Colonic mucosa (tissue), 4 donors: ENCODE measurements at places on chromosomes 3 and 15. TPM values are rescaled to one million over a fixed set of nuclear protein-coding genes. Genes with fewer than 3 reads are reported as not detected.

GRCh38 chr15:64582202-64582601 lies 121.8 kb downstream of the ZNF609 start:
- no peak for DNase-seq

DNA sequence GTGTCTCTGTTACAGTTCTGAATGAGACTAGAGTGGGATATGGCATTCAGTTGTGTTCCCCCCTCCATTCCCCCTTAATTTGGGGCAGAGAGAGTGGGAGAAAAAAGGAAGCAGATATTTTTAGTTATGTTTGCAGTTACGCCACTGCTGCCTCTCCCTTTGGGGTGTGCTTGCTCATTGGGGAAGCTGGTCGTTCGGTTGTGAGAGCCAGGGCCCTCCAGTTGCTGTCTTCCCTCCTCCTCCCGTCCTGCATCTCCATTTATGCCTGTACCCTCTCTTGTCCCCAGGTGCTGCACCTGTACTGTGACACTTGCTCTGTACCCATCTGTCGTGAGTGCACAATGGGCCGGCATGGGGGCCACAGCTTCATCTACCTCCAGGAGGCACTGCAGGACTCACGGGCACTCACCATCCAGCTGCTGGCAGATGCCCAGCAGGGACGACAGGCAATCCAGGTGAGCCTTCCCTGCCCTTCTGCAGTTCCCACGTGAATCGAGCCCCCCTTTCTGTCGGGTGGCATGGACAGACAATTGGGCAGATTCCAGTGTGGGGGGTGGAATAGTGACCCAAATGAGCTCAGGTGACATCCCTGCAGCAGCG lies 55.8 kb downstream of the TRIM71 start:
- no peak for DNase-seq

- no peak for DNase-seq
These were observed 15.6 kb upstream of the CYFIP1 start for GRCh38 chr15:22995795-22996194.

- peak; percentile 73 for DNase-seq
These were observed at the start of gene BDH1 for GRCh38 chr3:197555281-197556261. Gene BDH1 (minus strand): TSS chr3:197555968. CDS start chr3:197546443, 9,525 bp downstream.

GRCh38 chr15:31606194-31606669 lies 279.6 kb downstream of the KLF13 start:
- no peak for DNase-seq

ENTPD3 gene
- total RNA-seq, result 2.3 TPM

GRCh38 chr3:196406811-196407470 lies 25.3 kb downstream of the UBXN7 start:
- no peak for DNase-seq

DNA sequence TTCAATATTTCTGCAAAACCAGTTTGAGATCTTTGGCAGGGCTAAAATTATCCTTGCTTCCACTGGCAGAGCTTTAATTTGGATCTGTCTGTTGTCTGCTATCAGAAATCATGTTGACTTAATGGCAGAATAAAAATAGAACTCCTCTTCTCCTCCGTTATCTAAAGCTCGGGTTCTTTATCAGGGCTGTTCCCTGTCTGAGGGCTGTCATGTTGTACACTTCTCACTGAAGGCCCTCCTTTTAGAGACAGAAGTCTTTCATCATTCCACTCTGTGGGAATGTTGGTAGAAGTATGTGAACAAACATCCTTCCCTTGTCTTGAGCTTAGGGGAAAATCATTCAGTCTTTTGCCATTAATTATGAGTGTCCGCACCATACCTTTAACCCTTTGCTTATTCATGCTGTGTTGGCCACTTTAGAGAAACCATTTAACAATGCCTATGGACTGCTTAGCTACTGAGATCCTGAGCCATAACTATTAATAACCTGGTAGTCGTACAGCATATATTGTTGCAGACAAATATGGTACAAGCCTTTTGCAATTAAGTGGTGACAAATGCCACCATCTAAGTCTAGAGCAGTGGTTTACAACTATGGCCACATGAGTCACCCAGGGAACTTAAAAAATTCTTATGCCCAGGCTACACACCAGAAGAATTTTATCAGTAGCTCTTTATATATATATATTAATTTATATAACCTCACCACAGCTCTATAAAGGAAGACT lies 226.0 kb upstream of the TPM1 start:
- DNase-seq, result no peak

DNA sequence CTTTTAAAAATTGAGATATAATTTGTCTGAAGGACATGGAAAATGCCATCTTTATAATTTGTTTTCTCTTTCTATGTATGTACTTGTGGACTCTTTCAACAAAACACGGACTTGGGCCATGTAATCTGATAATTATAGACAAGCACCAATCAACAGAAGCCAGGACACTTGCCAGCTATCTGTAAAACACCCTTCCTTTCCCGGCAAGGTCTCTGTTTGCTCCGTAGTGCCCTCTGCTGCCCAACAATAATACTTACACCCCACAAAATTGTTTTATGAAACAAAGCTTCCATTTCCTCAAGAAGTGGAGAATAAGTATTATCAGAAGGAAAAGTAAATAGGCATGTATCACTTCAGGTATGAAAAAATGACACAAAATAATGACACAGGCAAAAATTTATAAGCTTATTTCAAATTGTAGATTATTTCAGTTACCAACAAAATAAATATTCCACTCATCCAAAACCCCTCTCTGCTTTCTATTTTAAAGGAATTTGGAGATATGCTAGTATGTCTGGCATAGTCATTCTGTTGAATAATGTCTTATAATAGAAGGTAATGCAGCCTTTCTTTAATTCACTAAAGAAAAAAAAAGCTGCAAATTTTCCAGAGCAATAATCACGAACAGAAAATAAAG lies 32.8 kb downstream of the MYH15 start:
- peak; percentile 79 for DNase-seq

DNA sequence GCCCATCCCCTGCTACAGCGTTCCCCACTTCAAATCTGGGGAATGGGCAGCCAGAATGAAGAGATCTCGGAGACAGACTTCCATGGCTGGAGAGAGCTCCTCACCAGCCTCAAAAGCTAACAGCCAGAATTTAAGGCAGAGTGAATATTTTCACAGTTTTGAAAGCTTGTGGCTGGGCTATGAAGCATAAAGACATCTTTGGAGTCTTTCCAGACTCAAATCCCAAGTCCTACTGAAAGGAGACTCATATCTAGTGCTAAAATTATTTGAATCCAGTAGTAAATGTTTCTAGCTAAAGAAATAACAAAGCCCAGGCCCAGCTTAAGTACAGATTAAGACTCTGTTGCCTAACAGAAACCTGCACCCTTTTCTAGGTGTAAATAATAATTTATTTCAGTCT lies 628.4 kb upstream of the ALCAM start:
- no peak for DNase-seq

GRCh38 chr15:57217778-57218598 lies 158.3 kb upstream of the CGNL1 start:
- DNase-seq, result no peak

FYTTD1 gene
- 27.1 TPM for total RNA-seq

DNA sequence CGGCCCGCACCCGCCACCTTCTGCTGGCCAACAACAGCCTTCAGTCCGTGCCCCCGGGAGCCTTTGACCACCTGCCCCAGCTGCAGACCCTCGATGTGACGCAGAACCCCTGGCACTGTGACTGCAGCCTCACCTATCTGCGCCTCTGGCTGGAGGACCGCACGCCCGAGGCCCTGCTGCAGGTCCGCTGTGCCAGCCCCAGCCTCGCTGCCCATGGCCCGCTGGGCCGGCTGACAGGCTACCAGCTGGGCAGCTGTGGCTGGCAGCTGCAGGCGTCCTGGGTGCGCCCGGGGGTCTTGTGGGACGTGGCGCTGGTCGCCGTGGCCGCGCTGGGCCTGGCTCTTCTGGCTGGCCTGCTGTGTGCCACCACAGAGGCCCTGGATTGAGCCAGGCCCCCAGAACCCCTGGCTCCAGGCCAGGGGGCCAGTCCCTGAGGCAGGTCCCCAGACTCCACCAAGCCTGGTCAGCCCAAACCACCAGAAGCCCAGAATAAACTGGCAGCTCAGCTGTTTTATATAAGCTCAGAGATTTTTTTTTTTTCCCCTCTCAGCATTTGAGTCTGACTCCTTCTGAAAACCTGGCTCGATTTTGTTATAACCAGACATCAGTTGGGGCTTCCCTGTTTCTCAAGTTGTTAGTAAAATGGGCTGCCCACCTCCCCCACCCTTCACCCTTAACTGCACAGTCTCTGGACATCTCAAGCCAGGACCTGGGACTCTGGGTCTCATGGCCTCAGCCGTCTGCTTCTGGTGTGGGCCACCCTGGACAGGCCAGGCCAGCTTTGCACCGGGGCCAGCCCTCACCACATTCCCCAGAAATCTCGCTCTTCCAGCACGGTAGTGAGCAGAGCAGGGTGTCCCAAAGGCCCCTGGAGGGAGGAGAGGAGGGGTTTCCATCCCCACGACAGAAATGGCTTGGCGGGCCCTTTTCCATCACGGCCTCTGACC lies 1.6 kb downstream of the GP9 start:
- no peak for DNase-seq

THRB gene
- 27.6 TPM for total RNA-seq

- DNase-seq, result no peak
These were observed 23.6 kb downstream of the KCNMB3 start for GRCh38 chr3:179227349-179227748.

CADM2 gene
- total RNA-seq, result 2.8 TPM

GRCh38 chr3:36434687-36435426 lies 54.6 kb downstream of the STAC start:
- no peak for DNase-seq

- no peak for DNase-seq
These were observed 340.1 kb downstream of the PTPRG start for GRCh38 chr3:61901496-61901895.

DNA sequence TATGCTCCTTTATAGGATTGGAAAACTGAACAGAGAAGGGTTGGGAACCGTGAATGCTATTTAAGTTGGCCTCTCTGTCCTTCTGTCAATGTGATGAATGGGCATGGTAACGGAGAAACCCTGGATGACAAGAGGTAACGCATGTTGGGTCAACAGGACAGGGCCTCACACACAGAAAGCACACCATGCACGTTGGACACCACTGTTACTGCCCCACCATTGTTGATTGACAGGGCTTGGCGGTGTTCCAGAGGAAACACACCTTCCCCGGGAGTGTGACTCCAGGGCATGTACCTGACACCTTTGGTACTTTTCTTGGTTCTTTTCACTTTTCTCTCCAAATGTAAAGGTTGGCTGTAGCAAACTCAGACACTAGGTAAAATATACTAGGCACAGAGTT lies 548.5 kb downstream of the OCA2 start:
- no peak for DNase-seq

TP63 gene
- total RNA-seq, result not detected

MCF2L2 gene
- 0.25 TPM for total RNA-seq

- DNase-seq, result no peak
These were observed 1.9 kb downstream of the ROBO2 start for GRCh38 chr3:77041811-77042210.

DNA sequence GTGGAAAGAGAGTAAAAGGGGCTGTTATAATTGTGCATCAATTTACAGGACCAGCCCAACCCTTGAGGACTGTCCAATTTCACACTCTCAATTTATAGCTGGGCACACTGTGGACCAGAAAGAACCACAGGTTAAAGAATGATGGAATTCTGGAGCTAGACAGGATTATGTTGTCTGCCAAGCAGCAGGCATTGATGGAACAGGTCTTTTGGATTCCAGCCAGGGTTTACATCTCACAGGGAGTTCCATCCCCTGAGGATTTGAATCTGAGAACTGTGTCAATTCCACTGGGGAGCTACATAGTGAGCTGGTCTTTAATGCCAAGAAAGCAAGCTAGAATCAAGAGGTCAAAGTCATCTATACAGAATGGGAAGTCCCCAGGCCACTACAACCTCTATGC lies 389.5 kb upstream of the WNT5A start:
- DNase-seq, result no peak

SKOR1 gene
- 0.19 TPM for total RNA-seq

GRCh38 chr3:94406595-94406994 lies 343.7 kb downstream of the NSUN3 start:
- no peak for DNase-seq

SLC22A13 gene
- 0.27 TPM for total RNA-seq

DNA sequence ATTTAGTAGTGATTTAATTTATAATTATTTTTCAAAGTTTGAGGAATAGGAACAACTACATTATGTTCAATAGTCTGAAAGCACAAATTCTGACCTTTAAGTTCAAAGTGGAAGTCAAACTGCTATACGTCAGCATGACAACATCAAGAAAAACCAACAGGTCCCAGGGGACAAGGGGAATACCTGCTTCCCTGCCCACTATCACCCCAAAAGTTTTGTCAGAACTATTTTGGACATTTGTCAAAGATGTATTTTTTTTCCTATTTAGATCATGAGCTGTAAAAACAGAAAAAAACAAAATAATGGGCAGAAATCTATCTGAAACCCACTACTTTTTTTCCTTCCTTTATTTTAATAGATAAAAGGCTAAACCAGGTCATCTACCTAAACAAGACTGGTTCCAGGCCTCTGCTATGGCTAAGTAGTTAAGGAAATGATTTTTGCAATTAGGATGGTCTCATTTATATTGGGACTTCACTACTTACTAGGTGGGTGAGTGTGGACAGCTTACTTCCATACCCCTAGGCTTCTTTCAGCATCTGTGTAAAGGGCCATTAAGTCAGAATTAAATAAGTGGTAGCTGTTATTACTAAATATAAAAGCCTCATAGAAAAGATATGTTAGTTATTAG lies 746.3 kb downstream of the FHIT start:
- no peak for DNase-seq
